ENCODE measurements at places on chromosomes 3 and 15.
A peak's percentile ranks its signal among the peaks of the same experiment; 100 is the strongest.

- DNase-seq = peak; percentile 12
Observed at GRCh38 chr3:196287090-196287439, 461 bp downstream of the PCYT1A start.

- peak; percentile 31 for DNase-seq
Observed at GRCh38 chr3:13046569-13047274, 26.5 kb downstream of the IQSEC1 start.

- peak; percentile 76 for DNase-seq
Observed at GRCh38 chr15:72229076-72229946, 1.7 kb downstream of the PKM start.

DNA sequence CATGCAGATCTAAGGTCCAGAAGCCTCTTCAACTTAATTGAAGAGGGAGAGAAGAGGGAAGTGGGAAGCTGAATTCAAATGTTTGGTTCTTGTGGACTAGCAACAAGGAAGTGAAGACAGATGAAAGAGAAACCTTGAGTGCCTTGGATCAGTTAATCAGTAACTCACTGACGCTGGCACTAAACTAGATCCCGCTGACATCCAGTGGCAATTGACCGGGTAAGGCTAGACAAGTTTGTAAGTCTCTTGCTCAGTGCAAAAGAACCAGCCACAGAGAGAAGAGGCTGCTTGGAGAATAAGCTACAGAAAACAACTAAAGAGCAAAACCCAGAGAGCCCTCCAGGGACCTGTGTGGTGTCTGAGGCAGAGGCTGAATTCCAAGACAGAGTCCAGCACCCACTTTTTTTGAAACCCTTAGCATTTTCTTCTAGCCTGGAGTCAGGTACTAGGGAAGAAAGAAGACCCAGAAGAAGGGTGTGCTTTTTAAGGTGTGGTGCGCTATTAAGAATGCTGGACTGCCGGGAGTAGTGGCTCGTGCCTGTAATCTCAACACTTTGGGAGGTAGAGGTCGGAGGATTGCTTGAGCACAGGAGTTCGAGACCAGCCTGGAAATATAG lies 6.9 kb downstream of the PLCH1 start:
- DNase-seq = no peak

GRCh38 chr3:30563956-30564355 lies 42.4 kb upstream of the TGFBR2 start:
- no peak for DNase-seq

DNA sequence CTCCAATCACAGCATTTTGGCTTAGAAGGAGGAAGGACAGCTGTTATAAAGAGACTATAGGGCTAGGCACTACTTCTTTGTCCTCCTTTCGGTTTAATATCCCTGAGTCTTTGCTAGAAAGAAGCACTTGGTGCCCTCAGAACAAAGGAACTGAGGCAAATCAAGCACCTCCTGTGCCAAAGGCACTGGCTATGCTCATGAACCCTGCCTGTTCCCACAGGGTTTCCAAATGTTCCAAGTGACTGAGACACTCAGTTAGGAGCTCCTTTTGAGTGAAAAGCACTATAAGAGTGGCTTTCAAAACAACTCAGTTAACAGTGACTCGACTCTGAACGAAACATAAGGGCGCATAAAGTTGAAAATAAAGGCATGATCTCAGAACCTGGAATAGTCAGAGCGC lies 25.0 kb downstream of the TBC1D2B start:
- DNase-seq = no peak

DNA sequence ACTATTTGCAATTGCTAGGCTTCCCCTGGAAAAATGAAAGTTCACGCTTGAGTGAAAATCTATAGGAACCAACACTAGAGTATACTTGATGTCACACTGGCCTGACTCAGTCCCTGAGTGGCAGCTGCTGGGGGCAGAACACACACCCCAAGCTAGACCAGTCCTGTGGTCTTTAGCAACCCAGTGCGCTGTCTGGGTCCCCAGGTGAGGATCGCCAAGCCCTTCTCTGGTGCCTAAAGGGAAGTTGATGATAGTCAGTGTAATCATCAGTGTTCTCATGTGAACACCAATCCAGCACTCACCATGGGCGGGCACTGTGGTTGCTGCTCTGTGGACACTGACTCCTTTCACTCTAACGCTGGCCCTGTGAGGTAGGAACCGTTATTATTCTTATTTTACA lies 11.2 kb downstream of the ALDH1A3 start:
- DNase-seq = no peak

DNA sequence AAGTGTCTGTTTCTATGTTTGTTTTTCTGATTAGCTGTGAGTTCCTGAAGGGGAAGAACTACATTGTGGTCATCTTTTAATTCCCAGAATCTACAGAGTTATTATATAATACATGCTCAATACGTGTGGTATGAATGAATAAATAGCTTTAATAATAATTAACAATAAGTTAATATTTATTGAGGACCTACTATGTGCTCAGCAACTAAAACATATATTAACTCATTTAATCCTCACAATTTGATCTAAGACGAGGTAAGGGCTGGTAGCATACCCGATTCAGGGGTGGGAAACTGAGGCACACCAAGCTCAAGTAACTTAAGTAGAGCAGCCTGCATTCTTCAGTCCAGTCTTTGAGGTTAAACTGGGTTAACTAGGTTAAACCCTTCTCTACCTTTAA lies 553.8 kb downstream of the FOXP1 start:
- no peak for DNase-seq

- no peak for DNase-seq
Observed at GRCh38 chr15:65006876-65007275, 17.2 kb upstream of the SPG21 start.

GRCh38 chr15:82792068-82792467 lies 13.8 kb downstream of the FSD2 start:
- no peak for DNase-seq

GRCh38 chr3:127350172-127351050 lies 62.6 kb upstream of the PRR20G start:
- no peak for DNase-seq

DNA sequence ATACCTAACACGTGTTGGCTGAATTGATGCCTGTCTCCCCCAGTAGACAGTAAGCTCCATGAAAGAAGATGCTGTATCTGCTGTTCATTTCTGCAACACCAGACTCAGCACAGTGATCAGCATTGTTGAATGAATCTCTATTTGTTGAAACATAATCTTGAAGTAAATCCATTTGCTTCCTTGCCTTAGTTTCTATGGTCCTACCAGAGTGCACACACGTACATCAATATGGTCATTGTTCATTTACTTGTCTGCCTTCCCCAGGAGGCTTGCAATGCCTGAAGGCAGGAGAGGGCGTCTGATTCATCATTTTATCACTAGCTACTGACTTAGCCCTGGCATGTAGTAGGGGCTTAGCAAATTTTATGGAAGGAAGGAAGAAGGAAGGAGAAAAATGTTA lies 19.2 kb downstream of the RBP2 start:
- DNase-seq = no peak

GRCh38 chr3:120688121-120688520 lies 6.1 kb upstream of the HGD start:
- peak; percentile 43 for DNase-seq

- no peak for DNase-seq
Observed at GRCh38 chr15:62121273-62122015, 43.6 kb downstream of the C2CD4B start.

GRCh38 chr3:127180859-127181258 lies 12.1 kb upstream of the PRR23E start:
- DNase-seq = no peak

- no peak for DNase-seq
Observed at GRCh38 chr3:117651246-117651645, 941.7 kb downstream of the TUSC7 start.

DNA sequence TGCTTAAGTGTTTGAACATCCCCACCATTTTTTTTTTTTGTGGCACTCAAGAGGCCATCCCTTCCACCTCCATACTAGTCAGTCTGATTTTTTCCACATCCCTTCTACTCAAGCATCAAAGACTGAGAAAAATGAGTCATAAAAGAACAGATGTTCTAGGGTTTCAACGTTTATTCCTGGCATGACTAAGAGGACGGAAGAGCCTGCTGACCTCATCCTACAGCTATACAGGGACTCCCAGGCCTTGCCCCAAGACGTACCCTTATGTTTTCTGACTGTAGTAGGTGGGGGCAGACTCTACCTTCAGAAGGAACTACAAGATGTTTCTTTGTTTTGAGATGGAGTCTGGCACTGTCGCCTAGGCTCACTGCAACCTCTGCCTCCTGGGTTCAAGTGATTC lies 3.3 kb upstream of the ITPKA start:
- DNase-seq = no peak

DNA sequence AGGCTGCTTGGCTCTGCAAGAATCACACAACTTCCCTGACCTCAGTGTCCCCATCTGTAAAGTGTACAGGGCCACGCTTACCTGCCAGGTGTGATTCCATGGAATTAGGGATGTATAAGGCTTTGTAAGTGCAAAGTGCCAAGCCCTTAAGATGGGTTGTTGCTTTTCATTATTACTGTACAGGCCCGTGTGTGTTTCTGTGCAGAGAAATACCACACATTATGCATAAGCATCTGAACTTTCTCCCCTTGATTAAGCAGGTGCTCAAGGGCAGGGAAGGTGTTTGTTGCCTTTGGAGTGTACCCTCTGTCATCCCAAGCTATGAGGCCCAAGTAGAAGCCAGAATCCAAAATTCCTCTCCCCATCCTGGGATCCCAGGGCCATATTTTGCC lies 13.6 kb upstream of the HRH1 start:
- no peak for DNase-seq

GRCh38 chr15:85063088-85063487 lies 81.4 kb downstream of the PDE8A start:
- DNase-seq = no peak

DNA sequence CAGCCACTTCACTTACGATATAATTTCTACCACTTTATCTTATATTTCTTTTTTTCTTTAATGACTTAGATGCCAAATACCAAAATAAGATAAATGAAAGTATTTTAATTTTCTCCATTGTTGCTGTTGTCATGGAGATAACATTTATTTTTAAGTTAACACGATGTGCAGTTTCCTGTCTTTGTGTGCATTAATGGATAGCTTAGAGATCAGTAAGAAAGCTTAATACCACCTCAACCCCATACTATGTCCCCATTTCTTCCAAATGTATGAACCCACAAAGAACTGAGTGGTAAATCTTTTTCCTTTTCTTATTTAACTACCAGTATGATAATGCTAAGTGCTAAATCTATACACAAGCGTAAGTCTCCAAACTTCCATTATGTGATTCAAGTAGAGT lies 17.1 kb downstream of the PCNP start:
- no peak for DNase-seq

DNA sequence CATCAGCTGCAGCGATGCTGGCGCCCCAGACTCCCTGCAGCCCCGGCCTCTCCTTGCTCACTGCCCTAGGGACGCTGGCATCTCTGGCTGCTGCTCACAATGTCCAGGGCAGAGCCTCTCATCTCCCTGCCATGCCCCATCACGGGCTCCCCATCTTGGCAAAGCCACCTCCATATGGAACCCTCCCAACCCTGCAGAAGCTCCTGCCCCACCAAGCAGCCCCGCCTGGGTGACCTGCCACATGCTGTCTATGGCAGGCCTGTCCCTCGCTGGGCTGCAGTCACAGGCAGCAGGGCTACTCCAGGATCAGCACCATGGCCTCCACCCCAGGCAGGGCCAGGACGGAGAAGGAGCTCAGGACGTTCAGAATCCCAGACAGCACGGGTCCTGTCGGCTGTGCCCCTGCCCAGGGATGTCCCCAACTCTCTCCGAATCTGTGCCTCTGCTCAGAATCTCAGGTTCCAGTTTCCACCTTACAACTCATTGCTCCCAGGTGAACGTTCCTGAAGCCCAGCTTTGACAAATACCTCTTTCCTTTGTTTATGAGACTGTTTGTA lies 58.4 kb downstream of the PLXNA1 start:
- DNase-seq = no peak

DNA sequence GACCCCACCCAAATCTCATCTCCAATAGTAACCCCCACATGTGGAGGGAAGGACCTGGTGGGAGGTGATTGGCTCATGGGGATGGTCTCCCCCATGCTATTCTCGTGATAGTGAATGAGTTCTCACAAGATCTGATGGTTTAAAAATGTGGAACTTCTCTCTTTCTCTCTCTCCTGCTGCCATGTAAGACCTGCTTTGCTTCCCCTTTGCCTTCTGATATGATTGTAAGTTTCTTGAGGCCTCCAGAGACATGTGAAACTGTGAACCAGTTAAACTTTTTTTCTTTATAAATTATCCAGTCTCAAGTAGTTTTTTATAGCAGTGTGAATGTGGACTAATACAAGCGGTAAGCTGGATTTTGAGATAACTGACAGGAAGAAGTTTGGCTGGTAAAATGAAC lies 60.3 kb upstream of the MBNL1 start:
- DNase-seq = no peak

DNA sequence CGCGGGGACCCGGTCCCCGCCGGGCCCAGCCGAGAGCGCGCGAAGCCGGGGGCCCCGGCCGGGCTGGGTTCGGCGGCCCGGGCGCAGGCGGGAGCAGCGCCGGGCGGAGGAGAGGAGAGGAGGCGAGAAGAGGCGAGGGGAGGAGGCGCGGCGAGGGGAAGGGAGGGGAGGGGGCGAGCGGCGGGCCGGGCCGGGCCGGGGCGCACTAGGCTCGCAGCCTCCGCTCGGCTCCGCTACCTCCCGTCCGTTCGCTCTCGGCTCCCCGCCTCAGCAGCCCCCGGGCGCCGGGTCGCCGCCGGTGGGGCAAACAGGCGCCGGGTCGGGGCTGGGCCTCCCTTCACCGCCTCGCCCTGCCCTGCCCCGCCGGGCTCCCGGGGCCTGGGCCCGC lies 351 bp downstream of the INSYN1 start:
- no peak for DNase-seq
